ENCODE measurements at places on chromosomes 11 and 22.
A peak's percentile ranks its signal among the peaks of the same experiment; 100 is the strongest.

GRCh38 chr11:10696468-10697322 is 3.1 kb upstream of the IRAG1 start:
- DNase-seq, result no peak

DNA sequence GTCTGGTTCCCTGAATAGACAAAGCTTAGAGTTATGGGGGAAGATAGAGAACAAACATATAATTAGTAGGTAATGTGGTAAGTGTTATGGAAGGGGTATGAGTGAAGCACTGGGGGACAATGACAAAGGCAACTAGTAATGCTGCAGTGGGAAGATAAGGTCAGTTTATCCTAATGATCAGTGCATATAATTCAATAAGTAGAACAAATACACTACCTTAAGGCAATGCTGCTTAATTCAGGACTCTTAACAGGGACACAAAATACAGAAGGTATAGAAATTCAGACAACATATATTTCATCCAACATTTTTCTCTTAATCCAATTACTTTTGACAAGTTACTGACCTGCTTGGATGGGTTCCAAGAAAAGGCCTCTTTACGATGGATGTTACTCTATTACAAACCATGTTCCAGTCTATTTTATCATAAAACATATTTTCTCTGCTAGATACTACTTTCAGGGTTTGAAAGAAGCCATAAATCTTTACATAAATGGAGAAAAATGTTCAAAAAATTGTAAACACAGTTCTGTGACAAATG is 1186.2 kb downstream of the LRRC4C start:
- no peak for DNase-seq

GRCh38 chr22:26777156-26777801 is 119.9 kb downstream of the MIAT start:
- DNase-seq, result peak; percentile 22

GRCh38 chr11:81989093-81989492 is 744.6 kb downstream of the FAM181B start:
- DNase-seq, result peak; percentile 62

GRCh38 chr11:34487430-34487829 is 26.2 kb downstream of the ELF5 start:
- DNase-seq, result no peak

GRCh38 chr11:66868726-66869566 is 12.1 kb downstream of the LRFN4 start:
- peak; percentile 46 for DNase-seq

GRCh38 chr11:117997406-117997805 is 11.2 kb downstream of the IL10RA start:
- DNase-seq, result no peak

DNA sequence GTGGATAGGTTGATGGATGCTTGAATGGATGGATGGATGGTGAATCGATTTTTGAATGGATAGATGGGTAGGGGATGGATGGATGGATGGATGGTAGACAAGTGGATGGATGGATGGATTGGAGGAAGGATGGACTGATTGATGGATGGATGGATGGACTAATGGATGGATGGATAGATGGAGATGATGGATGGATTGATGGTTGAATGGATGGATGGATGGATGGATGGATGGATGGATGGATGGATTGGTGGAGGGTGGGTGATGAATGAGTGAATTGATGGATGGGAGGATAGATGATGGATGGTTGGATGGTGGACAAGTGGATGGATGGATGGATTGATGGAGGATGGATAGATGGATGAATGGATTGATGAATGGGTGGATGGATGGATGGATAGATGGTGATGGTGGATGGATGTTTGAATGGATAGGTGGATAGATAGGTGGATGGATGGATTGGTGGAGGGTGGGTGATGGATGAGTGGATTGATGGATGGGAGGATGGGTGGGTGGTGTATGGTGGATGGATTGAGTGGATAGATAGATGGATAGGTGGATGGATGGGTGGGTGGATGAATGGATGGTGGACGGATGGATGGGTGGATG is 1140.9 kb downstream of the BRD1 start:
- no peak for DNase-seq

DNA sequence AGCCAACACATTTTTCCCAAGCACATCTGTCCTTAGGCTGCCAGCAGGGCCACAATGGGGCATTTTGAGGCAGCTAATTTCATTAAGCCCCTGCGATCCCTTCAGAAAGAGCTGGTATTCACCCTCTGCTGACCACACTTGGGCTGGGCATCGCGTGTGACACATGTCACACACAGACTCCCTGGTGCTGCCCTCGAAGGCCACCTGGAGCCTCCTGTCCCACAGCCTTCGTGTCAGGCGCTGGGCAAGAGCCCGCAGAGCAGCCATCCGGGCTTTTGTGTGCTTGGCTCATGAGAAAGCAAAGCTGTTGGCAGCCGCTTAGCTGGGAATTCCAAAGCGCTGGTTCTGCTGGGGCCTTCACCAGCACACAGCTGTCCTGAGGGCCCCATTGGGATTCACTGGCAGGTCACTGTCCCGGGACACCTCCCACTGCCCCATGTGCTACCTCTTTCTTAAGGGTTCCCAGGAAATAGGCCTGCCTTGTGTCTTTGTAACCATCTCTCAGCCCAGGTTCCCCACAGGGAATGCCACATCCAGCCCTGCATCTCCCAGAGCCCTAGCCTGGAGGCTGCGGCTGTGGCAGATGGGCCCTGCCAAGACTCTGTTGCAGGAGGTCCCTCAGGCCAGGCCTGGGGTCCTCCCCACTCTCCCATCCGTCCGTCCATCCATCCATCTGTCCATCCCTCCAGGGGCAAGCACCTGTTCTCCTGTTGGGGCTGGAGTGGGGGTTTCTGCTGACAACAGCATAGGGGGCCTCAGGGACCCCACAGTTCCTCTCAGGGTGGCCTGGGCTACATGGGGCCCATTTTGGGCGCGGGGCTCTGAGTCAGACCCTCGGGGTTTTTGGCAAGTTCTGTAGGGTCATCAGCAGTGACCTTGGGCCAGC is 4.9 kb downstream of the CLDN5 start:
- no peak for DNase-seq

DNA sequence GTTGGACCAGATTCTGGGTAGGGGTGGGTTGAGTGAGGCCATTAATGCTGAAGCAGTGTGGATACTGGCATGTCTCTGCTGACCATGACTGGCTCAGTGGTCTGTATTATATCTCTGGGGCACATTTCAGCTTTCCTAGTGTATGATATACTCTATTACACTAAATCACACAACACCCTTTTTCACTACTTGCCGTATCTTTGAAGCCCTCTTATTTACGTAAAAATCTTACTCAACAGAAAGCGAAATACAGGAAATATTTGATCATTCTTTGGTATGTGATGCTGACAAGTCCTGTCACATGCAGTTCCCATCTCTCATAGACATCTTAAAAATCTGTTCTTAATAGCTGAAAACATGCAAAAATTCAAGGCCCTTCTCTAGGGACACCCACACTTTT is 40.3 kb downstream of the OR5B17 start:
- DNase-seq, result no peak

DNA sequence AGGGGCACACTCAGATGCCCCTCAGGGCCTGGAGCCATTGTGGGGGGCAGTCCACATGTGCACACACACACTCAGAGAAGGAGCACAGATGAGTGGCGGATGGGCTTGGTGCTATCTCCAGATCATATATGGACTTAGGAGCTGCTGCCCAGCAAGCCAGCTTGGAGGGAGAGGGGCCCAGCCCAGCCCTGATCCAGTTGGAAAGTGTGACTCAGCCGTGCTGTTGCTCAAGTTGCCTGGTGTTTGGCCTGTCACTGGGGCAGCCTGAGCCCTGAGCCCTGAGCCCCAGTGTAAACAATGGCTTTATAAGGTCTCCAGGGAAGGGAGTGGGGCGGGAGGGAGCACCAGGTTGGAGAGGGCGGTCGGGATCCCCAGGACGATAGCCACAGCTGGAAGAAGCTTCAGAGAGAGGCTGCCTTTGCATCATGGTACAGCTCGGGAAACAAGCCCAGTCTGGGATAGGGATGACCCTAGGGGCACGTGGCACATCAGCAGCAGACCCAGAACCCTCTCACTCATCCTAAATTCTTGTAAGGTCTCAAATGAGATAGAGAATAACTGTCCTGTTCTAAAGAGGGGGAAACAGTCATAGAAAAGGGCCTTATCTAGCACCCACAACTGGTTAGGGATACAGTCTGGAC is 4.8 kb downstream of the SELENOM start:
- peak; percentile 73 for DNase-seq

Data from A172 (cell line).